ENCODE measurements at places on chromosomes 5 and 9.

DNA sequence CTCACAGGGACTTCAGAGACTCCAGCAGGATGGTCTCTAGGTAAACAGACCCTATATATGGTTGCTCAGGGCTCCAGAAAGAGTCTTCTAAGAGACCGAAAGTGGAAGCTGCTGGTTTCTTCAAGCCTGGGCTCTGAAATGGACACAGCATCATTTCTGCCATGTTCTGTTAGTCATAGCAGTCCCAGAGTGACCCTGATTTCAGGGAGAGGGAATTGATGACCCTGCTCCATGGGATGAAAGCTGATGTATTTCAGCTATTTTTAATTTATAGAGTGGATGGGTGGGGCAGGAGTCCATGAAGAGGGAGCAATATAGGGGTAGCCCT lies 135.3 kb downstream of the FBXL7 start:
- DNase-seq = no peak

DNA sequence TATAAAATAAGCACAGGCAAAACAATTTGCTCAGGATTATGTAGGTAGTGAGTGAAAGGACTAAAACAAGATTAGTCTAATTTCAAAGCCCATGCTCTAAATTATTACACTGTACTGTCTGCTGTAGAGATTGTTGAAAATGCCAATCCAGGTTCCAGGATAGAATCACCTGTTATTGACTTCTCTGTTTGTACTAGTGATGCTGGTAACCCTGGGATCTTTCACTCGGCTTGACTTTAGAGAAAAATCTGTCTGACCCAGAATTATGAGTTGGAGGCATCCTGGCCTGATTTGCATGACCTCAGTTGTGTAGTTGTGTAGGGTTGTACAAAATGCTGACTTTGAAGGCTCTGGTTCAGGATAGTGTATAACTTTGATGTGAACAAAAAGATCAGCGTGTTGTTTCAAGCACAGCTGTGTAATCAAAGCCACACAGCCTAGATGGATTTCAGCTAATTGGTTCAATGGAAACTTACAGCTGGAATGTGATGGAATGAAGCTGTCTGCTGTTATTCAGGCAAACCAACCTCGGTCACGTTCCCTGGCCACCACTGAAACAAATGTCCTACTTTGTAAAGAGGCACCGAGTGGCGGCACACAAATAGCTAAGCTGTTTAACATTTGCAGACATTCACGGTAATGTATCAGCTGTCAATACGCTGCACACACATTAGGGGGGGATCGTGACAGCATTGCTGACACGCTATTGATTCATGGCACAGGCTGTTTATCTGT lies 340.3 kb downstream of the KCTD16 start:
- DNase-seq = no peak

- DNase-seq = peak; percentile 18
Measured at GRCh38 chr9:96646081-96646991, 8.8 kb downstream of the PRXL2C start.

- DNase-seq = peak; percentile 21
Measured at GRCh38 chr5:128084228-128085167, 932 bp downstream of the SLC12A2 start.

All from mucosa of gallbladder (tissue), 1 donor.